Right hindlimb (tissue), 1 donor: ENCODE measurements at places on chromosomes 12 and 14.
A peak's percentile ranks its signal among the peaks of the same experiment; 100 is the strongest.

GRCh38 chr12:24025153-24025798, 75.8 kb upstream of the SOX5 start:
- no peak for DNase-seq

- peak; percentile 90 for DNase-seq
Observed at GRCh38 chr12:55703288-55703687, 4.4 kb downstream of the ITGA7 start.

DNA sequence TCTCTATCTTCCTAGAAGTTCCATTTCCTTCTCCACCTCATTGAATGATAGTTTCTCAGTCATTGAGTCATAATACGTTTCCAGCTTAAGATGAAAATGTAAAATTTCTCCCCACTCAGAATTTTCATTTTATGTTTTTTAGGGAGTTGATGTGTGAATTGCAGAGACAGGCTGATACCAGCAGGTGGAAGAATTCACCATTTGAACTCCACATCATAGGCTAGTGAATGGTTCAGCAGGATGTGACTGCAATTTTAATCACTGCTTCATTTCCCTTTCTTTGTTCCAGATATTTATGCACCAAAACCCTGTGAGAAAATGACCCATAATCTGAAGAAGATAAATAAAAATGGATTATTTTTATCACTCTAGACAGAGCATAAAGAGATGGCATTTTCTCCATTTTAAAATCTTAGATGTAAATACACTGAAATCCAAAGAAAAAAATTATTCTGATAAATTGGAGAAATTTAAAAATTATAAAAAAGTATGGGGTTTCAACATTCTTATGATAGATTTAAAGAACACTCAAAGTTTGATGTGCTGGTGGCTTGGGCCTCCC, 10.6 kb upstream of the PYGL start:
- DNase-seq = no peak

DNA sequence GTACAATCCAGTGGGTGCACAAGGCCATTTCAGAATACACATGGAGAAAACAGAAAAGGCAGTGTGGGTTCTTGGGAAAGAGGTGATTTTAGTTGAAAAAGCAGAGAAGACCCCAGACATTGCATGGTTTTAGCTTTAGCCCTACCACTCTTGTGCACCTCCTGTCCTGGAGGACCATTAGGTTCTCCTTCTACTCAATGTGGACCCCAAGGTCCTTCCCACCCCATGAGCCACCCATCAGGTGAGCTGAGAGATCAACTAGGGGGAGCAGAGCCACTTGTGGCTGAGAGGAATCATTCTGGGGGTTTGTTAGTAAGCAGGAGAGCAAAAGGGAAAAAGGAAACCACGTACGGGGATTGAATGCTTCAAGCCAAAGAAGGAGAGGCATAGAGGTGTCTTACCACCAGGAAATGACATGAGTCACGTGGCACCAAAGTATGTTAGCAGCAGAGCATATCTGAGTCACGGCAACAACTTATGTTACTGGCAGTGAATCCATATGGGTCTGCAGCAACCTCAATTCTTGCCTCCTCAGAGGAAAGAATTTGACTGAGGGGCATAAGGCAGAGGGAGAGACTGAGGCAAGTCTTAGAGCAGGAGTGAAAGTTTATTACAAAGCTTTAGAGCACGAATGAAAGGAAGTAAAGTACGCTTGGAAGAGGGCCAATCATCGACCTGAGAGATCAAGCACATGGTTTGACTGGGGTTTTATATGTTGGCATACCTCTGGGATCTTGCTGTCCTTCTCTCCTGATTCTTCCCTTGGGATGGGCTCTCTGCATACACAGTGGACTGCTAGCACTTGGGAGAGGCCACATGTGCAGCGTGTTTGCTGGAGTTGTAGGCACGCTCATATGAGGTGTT, 73.9 kb downstream of the HSD17B6 start:
- no peak for DNase-seq

GRCh38 chr12:82671673-82672195, 15.0 kb upstream of the TMTC2 start:
- no peak for DNase-seq

- DNase-seq = no peak
Observed at GRCh38 chr14:38129705-38130104, 78.0 kb upstream of the SSTR1 start.

- DNase-seq = no peak
Observed at GRCh38 chr14:104794631-104794992, 936 bp downstream of the AKT1 start.

DNA sequence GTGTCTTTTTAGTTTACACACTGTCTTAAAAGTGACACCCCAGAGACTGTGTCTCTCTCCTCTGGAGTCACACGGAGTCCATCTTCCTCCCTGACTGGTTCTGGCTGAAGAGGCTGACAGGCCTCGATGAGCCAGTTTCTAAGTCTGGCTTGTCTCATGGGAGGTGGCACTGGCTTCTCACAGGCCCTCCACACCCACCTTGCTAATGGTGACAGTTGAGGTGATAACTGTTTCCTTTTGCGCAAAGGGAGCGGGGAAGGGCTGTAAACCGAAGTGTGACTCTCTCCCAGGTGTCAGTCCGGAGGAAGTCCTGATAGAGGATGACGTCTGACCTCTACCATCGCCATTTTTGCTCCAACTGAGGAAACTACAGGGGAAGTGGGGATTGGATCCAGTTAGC, 30.2 kb downstream of the KCTD10 start:
- DNase-seq = no peak

- DNase-seq = peak; percentile 71
Observed at GRCh38 chr14:22432348-22432976, 156.6 kb downstream of the DAD1 start.

DNA sequence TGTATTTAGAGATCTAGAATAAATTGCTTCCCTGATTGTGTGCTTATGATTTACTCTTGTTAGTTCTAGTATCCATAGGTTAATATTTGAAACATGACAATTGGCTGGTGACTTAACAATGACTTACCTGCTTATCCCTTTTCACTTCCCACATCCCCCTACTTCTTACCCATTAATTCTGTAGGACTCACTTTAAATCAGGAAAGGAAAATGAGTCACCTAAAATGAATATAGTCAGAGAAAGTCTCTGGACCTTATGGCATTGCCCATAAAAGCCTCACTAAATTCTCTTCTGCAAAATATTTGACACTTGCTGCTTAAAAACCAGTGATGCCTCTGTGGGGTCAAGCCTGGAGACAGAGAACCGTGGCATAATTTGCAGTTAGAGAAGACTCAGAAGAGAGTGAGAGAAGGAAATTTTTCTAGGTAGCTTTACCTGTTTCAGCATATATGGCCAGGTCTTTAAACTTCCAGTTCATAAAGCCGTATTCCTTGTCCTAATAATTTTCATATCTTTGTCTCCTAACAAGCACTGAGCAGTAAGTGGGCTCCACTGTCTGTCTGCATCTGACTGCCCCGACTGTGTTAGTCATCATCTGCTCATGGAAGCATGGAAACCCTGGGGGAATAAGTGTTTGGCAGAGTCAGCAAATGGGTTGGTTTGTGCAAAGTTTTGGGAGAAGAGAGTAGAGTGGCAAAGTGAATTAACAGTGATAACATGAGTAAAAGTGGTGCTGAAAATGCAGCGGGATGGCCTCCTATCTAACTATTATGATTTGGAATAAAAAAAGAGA, 294.4 kb downstream of the AKAP6 start:
- no peak for DNase-seq

GRCh38 chr12:78376257-78376656, 488.3 kb upstream of the SYT1 start:
- no peak for DNase-seq

GRCh38 chr14:77529213-77529612, 30.6 kb upstream of the ISM2 start:
- no peak for DNase-seq

- DNase-seq = peak; percentile 50
Observed at GRCh38 chr12:96136161-96136560, 58.0 kb upstream of the ELK3 start.

GRCh38 chr12:20445687-20446086, 77.3 kb downstream of the PDE3A start:
- DNase-seq = no peak

DNA sequence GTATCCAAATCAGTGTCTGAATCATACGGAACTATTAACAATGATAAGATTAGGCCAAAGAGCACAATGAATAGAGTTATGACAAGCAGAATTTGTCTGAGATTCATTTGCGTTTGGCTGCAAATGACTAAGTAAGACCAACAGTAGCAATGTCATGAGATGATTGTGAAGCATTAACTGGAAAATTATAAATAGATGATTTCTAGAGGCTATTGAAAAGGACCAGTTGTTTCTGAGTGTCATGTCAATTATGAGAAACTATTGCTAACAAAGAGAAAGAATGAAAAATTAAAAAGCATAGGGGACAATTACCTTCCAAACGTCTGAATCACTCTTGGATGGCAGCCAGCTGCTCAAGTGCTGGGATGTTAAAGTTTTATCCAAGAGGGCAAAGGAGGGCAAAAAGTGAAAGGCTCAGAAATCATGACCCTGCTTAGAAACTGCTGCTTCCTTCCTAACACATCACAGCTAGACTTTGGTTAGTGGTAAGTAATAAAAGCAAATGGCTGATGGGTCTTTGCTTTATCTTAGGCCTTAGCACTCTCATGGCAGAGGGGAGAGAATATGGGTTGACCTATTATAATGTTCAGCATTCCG, 89.0 kb downstream of the AKAP6 start:
- no peak for DNase-seq

GRCh38 chr12:6938353-6939190, 5.0 kb upstream of the RNU7-1 start:
- DNase-seq = peak; percentile 49

- no peak for DNase-seq
Observed at GRCh38 chr12:104134882-104135281, 3.1 kb downstream of the NFYB start.

DNA sequence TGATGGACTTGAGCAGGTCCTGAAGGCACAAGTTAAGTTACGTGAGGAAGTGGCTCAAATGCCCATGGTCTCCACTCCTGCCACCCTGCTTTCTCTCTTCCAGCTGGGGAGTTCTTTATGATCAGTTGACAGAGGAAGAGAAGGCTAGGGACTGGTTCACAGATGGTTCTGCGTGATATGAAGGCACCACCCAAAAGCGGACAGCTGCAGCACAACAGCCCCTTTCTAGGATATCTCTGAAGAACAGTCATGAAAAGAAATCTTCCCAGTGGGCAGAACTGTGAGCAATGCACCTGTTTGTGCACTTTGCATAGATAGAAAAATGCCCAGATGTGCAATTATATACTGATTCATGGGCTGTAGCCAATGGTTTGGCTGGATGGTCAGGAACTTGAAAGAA, 162.4 kb upstream of the FSCB start:
- no peak for DNase-seq

DNA sequence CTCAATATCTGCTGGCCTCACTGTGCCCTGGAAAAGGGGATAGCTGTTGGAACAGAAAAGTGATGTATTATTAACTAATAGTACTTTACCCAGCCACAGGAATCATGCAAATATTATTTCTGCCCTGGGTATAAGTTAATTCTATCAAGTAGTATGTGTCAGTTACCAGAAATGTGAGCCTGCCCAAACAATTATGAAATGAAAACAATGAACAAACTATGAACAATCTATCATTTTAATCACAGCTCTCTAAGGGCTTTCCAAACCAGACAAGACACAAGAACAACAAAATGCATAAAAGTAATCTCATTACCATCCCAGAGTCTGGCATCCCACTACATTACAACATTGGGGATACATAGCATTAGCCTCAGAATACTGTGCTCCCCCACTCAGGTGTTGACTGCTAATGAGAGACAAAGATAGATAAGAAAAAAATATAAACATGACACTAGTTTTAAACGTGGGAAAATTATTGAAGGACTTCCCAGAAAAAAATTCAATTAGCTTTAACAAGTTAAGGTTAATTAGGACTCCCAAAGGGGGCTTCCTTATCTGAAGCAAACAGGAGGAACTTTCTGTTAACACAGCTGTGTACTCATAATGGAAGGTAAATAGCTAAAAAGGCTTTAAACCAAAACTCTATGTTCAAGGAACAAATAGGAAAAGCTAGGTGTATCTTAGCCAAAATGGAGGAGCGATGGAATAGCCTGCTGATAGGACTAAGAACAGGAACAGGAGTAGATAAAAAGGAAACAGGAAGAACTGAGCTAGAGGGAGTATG, 3.3 kb downstream of the DCAF5 start:
- DNase-seq = no peak

GRCh38 chr14:87613881-87614280, 379.1 kb downstream of the GALC start:
- no peak for DNase-seq

GRCh38 chr14:57009585-57010515, 199.6 kb upstream of the OTX2 start:
- DNase-seq = no peak
